ENCODE measurements at places on chromosomes 5 and 9.

GRCh38 chr5:103120607-103121200, 603 bp downstream of the PPIP5K2 start:
- peak; percentile 33 for DNase-seq

DNA sequence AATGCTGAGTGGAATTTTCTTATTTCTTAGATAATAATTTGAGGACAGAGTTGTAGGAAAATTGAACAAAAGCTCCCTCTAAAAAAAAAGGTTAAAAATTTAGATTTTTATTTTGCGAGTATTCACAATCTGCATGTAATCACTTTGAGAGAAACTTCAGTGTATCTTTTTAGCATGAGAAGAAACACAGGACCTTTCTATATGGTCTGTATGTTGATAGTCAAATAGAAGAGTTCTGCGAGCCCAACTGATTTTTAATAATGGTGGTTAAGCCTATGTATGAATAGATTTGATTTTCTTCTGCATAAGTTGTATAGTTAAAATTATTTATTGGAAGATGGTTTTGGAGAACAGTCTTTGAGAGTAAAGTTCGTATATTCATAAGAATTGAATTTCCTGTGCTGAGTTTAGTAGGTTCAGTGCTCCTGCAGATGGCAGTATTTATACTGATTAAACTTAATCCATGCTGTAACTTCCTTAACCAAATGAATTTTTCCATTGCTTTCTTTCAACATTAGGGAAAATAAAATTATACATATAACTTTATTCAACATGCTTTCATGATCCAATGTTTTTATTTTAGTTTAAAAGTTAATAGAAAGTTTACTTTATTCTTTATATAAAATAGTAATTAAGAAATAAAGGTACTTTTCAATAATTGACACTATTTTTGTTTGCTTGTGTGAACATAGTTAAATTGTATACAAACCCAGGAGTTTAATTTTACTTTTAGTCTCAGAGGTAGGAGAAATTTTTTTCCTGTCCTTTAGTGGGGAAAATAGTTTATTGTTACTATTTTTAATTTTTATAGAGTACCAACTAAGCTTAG, 19.6 kb downstream of the TCERG1 start:
- peak; percentile 8 for DNase-seq

DNA sequence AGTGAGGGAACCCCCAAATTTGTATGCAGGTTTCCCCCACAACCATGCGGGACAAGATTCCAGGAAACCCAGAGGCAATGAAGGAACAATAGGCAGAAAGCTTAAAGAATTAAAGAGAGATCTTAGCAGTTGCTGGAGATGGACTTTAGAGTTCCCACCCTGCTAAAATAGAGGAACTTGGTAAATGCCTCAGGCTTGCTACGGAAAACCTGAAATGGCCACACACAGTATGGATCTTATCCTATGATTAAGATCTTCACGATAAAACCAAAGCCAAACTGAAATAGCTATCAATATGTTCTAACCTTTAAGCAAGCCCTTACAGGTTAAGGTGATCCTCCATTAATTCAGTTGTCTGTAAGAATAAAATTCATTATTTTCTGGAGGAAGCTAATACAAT, 148.3 kb downstream of the RANBP17 start:
- no peak for DNase-seq

DNA sequence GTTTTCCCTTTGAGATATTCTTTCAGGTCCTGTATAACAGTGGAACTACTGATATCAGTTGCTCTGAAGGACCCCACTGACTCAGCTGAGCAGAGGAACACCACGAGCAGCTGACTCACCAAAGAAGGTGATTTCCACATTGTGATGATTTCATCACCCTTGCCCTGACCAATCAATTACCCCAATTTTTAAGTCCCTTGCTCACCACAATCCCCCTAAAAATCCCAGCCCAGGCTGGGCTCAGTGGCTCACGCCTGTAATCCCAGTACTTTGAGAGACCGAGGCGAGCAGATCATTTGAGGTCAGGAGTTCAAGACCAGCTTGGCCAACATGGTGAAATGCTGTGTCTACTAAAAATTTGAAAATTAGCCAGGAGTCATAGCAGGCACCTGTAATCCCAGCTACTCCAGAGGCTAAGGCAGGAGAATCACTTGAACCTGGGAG, 125.3 kb upstream of the ABCA1 start:
- DNase-seq: no peak

DNA sequence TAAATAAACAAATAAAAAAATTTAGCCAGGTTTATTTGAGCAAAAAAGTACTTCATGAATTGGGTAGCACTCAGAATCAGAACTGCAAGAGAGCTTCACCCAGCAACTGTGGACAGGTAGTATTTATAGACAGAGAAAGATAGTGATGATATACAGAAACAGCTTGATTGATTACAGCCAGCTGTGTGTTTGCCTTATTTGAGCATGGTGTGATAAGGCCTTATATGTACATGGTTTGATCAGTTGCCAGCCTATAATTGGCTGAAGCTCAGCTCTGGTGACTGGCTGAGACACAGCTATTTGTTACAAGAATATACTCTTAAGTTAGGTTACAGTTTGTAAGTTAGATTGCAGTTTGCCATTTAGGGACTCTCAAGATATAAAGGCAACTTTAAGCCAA, 34.3 kb upstream of the ARL15 start:
- DNase-seq: no peak

DNA sequence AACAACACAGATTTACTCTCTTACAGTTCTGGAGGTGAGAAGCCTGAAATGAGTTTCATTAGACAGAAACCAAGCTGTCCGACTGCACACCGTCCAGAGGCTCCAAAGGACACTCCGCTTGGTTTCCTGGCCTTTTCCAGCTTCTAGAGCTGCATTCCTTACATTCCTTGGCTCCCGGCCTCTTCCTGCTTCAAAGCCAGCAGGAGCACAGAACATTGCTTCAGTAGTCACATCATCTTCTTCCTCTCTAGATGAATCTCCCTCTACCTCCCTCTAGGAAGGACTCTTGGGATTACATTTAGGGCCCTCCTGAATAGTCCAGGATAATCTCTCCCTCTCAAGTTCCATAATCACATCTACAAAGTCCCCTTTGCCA, 213.3 kb downstream of the CDK5RAP2 start:
- DNase-seq: peak; percentile 52

- peak; percentile 48 for DNase-seq
Observed at GRCh38 chr9:11966786-11967185, 726.4 kb upstream of the TYRP1 start.

- DNase-seq: no peak
Observed at GRCh38 chr9:97372580-97372979, 39.3 kb upstream of the TDRD7 start.

DNA sequence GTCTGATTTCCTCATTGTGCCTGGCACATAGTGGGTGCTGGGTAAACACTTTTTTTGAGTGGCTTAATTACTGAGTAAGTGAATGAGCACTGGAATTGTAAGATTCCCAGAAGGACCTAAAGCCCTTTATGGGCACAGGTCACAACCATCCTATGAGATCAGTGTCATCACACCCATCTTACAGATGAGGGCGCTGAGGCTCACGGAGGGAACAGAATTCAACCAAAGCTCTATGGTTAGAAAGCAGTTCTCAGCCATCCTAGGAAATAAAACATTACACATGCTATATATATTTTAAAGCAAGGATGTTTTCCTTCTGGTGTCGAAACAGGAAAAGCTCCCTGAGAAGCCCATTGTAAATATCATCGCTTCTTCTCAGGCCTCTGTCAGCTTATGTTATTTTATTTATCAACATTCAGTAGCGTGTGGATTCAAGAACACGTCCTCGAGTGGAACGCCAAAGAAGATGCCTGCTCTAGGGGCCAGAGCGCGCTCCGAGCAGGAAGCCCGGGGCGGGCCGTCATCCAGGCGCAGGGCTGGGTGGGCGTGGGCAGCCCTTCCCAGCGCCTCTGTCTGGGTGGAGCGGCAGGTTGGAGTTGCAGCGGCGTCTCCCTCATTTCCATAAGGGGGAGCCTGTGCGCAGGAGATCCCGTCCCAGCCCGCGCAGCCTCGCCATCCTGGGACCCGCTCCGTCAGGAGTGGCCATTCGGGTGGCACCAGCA, 155.8 kb upstream of the SMIM23 start:
- DNase-seq: peak; percentile 87

GRCh38 chr9:121656941-121657470, 5.6 kb downstream of the DAB2IP start:
- no peak for DNase-seq

- no peak for DNase-seq
Observed at GRCh38 chr9:12777121-12778022, 2.6 kb downstream of the LURAP1L start.

DNA sequence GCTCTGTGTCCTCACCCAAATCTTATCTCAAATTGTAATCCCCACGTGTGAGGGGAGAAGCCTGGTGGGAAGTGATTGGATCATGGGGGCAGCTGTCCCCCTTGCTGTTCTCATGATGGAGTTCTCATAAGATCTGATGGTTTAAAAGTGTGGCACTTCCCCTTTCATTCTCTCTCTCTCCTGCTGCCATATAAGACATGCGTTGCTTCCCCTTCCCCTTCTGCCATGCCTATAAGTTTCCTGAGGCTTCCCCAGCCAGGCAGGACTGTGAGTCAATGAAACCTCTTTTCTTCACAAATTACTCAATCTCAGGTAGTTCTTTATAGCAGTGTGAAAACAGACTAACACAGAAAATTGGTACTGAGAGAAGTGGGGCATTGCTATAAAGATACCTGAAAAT, 107.7 kb downstream of the DMAC1 start:
- DNase-seq: no peak

DNA sequence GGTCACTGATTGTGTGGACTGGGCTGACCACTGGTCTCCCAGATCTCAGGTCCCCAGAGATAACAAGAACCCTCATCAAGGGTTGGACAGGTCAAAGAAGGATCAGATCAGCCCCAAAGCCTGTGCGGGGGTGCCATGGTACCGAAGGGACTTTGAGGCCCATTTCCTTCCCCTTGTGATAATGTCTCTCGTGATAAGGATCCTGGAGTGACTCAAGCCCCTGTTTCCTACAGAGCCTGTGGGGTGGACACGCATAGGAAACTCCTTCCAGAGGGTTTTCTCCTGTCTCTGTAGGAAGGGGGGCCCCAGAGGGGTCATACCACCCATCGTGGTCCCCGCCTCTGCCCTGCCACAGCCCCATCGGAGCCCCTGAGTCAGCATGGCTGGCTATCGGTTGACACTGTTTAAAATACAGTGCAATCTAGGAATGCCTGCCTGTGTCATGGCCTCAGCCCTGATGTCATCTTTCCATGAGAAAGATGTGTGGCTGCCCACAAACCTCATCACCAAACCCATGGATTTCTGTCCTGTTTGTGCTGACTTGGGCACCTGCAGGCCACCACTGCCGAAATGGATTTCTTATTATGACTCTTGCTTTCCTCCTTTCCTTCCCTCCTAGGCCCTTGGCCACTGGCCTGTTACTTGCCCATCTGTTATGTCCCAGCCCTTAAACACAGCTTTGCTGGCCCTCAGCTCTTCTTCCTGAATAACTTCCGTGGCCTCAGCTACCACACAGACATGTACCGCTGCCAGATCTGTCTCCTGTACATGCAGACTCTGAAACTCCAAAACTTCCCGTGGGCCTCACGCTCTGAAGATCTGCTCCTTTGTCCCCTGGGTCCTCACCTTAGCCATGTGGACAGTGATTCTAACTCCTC, 2.9 kb upstream of the CSF2 start:
- DNase-seq: no peak

GRCh38 chr9:98971168-98971914, 27.6 kb downstream of the COL15A1 start:
- no peak for DNase-seq

- no peak for DNase-seq
Observed at GRCh38 chr9:89116064-89116804, 62.4 kb downstream of the SHC3 start.

DNA sequence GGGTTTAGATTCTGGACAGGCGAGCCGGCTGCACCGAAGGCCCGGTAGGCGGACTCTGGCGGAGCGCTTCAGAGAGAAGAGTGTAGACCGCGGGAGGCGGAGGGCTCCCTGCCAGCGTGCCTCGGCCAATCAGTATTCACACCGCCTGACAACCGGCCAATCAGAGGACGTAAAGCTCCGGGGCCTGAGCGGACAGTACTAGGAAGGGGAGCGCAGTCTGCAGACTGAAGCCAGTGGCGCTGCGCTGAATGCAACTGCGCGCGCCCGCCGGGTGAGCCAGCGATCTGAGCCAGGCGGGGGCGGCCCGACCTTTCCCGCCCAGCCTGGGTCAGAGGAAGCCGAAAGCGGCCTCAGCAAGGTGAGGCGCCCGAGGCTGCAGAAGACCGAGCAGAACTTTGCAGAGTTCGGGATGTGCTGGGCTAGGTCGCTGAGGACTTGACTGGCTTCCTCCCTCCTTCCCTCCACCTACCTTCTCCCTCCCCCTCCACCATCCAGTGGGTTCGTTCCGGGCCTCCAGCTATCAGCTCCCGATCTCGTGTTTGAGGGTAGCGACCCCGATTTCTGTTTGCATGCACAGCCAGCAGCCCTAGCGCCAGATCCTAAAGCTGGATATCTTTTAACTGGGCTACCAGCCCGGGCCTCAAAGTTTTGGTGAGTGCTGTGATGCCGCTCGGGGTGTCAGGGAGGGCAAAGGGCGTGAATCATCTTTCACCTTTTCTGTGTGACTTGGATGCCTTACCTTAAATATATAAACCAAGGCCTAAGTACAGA, at the start of gene DMRT2:
Gene DMRT2 (plus strand): TSS at position 233 of the 771 bp plus-strand sequence. CDS start 1,257 bp downstream, outside the sequence.
- DNase-seq: no peak

GRCh38 chr5:96809921-96810320, 2.2 kb upstream of the ERAP1 start:
- DNase-seq: no peak

GRCh38 chr9:135256581-135257354, 169.3 kb downstream of the OLFM1 start:
- no peak for DNase-seq

DNA sequence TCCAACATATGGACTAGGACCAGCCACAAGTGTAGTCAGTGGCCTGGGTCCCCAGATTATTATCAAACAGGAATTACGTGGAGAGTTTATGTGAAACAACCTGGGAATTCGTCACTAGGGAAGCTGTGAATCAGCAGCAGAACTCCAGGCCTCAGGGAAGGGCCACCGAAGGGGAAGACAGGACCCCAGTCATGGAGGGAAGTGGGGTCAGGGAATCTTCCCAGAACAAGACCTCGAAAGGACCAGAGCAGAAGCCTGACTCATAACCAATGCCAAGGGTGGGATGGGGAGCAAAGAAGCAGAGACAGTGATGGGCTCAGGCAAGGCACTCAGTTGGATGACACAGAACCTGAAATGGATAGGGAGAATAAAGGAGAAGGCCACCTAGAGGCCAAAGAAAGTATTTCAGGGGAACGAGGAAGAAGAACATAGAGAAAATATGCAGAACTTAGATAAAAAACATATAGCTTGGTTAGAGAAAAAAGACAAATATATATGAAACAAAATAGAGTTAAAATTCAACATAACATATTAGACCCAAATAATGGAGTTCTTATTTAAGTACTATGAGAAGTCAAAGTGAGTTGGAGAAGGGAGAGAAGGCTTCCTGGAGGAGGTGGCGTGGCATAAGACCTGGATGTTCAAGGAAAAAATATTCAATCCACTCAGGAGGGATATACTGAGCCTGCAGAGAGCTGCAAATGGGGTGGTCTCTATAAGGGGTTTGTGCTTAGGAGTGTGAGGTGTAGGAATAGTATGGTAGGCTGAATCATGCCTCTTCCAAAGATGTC, 66.7 kb upstream of the CAST start:
- DNase-seq: no peak

GRCh38 chr5:82278711-82279370, 687 bp upstream of the RPS23 start:
- no peak for DNase-seq

- DNase-seq: no peak
Observed at GRCh38 chr9:35976726-35977125, 18.8 kb upstream of the OR2S2 start.

GRCh38 chr5:62421414-62421813, 8.9 kb downstream of the IPO11 start:
- DNase-seq: no peak

- DNase-seq: no peak
Observed at GRCh38 chr9:109683521-109683920, 96.5 kb upstream of the PALM2AKAP2 start.
